Esophagus squamous epithelium (tissue), 5 donors: ENCODE measurements at places on chromosomes 2 and 18.

DNA sequence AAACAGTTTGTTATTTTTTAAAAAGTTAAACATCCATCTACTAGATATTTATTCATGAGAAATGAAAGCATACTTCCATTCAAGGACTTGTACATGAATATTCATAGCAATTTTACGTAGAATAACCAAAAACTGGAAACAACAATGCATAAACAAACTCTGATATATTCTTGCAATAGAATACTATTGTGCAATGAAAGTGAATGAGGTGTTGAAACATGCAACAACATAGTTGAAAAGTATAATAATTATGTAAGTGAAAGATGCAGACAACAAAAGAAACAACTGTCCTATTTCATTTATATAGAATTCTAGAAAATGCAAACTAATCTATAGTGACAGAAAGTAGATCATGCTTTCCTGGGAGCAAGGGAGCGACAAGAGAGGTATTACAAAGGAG lies 206.6 kb upstream of the KLHL29 start:
- no peak for DNase-seq

DNA sequence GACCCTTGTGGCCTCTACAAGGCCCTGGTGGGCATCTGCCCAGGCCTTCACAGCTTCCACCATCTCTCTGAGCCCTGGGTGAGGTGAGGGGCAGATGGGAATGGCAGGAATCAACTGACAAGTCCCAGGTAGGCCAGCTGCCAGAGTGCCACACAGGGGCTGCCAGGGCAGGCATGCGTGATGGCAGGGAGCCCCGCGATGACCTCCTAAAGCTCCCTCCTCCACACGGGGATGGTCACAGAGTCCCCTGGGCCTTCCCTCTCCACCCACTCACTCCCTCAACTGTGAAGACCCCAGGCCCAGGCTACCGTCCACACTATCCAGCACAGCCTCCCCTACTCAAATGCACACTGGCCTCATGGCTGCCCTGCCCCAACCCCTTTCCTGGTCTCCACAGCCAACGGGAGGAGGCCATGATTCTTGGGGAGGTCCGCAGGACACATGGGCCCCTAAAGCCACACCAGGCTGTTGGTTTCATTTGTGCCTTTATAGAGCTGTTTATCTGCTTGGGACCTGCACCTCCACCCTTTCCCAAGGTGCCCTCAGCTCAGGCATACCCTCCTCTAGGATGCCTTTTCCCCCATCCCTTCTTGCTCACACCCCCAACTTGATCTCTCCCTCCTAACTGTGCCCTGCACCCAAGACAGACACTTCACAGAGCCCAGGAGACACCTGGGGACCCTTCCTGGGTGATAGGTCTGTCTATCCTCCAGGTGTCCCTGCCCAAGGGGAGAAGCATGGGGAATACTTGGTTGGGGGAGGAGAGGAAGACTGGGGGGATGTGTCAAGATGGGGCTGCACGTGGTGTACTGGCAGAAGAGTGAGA lies 2.0 kb downstream of the PROC start:
- no peak for DNase-seq

- no peak for DNase-seq
Measured at GRCh38 chr18:7957297-7957696, 390.2 kb downstream of the PTPRM start.

DNA sequence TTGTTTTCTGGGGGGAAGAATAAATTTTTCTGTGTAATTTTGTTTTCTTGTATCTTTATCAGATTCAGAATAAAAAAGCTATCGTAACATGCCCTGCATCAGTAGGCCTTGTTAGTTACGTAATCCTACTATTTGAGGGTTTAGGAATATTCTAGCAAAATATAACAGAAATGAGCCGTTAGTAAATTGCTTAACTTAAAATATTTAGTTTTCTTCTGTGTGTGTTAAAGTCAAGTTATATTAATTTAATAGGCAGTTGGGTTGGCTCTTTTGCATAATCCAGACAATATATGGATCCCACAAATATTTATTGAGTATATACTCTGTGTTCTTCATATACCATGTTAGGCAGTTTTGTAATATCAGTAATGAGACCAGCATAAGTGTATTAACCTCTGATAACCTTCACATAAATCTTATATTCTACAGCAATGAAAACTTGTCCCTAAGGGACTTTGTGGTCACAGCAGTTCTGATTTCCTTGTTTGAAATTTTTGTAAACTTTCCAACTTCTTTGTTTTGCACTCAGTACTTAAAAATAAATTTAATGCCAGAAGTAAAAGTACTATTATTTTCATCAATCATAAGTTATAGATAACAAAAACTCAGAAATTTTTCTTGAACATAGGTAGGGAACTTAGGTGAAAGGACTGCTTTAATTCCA lies 151.9 kb downstream of the FMNL2 start:
- DNase-seq = no peak
